Liver (tissue), 10 donors: ENCODE measurements at places on chromosomes 16 and 17.
A peak's percentile ranks its signal among the peaks of the same experiment; 100 is the strongest.

DNA sequence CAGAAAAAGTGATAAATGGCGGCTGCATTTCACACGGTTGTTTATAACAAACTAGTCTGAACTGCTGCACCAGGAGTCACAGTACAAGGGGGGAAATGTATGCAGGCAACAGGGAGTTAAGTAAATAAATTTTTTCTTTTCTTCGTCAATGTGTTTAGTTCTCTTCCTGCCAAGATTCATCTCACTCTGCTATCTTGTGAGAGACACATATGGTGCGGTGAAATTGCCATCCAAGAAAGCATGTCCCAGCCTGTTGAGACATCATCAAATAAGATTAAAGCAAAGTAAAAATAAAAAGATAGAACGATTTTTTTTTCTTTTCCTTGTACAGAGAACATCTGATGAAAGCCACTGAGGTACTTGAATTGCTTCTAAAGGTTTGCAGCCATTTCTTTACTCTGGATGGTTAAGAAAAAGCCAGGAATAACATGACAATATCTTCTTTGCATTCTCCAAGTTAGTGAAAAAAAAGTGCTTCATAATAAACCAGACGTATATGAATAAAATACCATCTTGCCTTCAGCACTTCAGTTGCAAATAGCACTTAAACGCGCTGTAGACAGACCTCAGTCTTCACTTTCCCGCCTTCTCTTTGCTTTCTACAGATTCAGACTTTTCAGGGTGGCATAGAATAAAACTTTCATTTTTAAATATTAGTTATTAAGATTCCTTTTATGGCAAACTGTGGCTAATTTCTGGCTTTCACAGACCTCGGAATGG, 506.2 kb upstream of the ZFHX3 start:
- no peak overlapping the region for H3K27ac ChIP-seq
- no peak overlapping the region for H3K4me3 ChIP-seq
- no peaks in the 10 kb centered on the region for H3K36me3 ChIP-seq
- H3K27me3 ChIP-seq: no peaks in the 10 kb centered on the region
- no peak for DNase-seq

DNA sequence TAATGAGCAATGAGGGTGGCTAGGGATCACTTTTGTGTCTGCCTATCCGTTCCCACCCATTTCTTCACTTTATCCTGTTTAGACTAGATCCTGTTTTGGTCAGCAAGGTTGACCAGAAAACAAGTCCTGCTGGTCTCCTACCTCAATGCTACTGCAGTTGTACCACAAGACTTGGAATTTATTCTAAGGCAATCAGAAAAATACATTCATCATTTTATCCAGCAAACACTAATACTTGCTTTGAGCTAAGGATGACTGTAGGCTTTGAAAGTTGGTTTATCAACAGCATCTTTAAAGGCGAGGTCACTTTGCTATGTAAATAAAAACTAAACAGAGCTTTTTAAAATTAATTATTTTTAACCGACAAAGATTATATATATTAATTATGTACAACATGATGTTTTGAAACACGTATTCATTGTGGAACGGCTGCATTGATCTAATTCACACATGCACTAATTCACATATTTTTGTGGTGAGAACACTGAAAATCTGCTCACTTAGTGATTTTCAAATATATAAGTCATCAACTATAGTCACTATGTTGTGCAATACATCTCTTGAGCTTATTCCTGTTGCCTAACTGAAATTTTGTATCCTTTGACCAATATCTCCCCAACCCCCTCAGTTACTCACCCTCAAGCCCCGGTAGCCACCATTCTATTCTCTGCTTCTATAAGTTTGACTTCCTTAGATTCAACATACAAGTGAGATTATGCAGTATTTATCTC, 125.9 kb upstream of the HS3ST3A1 start:
- no peaks in the 10 kb centered on the region for H3K36me3 ChIP-seq
- H3K4me1 ChIP-seq: no peaks in the 10 kb centered on the region
- no peaks in the 10 kb centered on the region for H3K27me3 ChIP-seq
- DNase-seq: no peak
- H3K4me3 ChIP-seq: no peak overlapping the region

DNA sequence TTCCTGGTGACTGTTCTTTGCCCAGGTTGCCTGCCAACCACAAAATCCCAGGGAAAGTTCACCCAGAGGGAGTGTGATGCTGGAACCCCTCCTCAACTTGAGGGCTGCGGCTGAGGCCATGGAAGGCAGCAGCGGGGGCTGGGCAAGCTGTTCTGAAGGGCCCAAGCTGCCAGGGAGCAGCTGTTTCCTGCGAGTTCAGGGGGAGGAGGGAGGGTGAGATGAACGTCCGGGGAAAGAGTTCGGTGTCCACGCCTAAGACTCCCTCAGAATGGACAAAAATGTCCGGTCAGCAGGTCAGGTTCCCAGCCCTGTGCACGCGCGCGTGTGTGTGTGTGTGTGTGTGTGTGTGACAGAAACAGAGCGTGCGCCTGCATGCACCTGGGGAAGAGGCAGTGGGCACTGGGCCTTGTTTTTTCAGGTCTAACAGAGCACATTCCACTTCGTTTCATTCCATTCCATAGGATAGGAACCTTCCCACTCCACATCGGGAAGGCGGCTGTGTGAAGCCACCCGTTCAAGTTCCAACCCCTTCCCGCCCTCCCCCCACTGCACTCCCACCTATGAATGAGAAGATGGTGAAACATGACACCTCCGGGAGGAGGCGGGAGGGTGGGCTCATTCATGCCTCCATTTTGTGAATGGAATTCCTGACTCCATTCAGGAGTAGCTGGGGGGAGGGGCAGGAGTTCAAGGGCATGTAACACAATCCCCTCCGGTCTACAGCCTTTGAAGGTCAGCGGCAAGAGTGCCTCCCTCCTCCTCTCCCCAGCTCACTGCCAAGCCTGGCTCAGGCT, 15.7 kb downstream of the ETV4 start:
- H3K4me1 ChIP-seq: peaks cover 2% of the 10 kb centered on the region
- no peaks in the 10 kb centered on the region for H3K27me3 ChIP-seq
- H3K4me3 ChIP-seq: no peak overlapping the region
- H3K36me3 ChIP-seq: peaks cover 9% of the 10 kb centered on the region
- H3K27ac ChIP-seq: peak overlapping the region; percentile 6

GRCh38 chr17:64653325-64653984, 8.7 kb downstream of the SMURF2 start:
- DNase-seq: no peak
- H3K4me1 ChIP-seq: peaks cover 3% of the 10 kb centered on the region

GRCh38 chr17:68306819-68307218, 15.5 kb downstream of the ARSG start:
- H3K27me3 ChIP-seq: no peaks in the 10 kb centered on the region
- no peak overlapping the region for H3K4me3 ChIP-seq
- no peak overlapping the region for H3K27ac ChIP-seq
- H3K4me1 ChIP-seq: no peaks in the 10 kb centered on the region
- H3K36me3 ChIP-seq: no peaks in the 10 kb centered on the region

DNA sequence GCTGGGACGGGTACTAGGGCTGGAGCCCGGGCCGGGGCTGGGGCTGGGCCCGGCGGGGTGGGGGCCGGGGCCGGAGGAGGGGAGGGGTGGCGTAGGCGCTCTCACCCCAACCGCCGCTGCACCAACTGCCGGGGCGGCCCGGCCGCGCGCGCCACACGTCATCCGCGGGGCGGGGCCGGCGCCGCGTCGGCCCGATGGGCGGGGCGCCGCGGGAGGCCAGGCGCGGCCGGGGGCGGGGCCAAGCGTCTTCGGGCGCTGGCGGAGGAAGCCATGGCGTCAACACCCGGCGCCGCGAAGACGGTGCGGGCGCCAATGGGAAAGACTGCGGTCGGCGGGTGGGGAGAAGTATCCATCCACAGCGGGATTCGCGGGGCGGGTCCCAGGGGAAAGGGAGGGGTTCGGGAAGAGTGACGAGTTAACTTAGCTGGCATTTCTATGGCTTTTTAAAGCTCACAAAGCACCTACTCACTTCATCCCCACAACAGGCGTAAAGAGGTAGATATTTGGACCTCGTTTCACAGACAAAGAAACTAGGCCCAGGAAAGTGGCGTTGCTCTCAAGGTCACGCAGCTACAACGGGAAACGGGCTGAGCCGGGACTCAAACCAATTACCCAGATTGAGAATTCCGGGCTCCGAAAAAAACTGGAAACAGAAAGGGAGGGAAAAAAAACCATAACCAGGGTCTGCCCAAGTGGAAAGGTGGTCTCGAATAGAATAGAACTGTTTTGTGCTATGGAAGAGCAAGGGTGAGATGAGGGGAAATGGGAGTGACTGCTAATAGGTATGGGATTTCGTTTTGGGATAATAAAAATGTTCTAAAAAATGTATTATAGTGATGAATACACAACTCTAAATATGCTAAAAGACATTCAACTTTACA, at the start of gene SPAG9:
Gene SPAG9, minus strand, starts transcription at position 130 of the 881 bp plus-strand sequence. CDS start 212 bp downstream, outside the sequence.
- H3K36me3 ChIP-seq: no peaks in the 10 kb centered on the region
- H3K27me3 ChIP-seq: no peaks in the 10 kb centered on the region
- peak; percentile 91 for DNase-seq
- peaks cover 40% of the 10 kb centered on the region for H3K4me1 ChIP-seq
- H3K4me3 ChIP-seq: peak within 1 kb of the TSS; percentile 74

- H3K27ac ChIP-seq: no peak overlapping the region
- no peaks in the 10 kb centered on the region for H3K27me3 ChIP-seq
- H3K36me3 ChIP-seq: no peaks in the 10 kb centered on the region
Observed at GRCh38 chr16:68276223-68276622, 11.9 kb downstream of the SLC7A6 start.

DNA sequence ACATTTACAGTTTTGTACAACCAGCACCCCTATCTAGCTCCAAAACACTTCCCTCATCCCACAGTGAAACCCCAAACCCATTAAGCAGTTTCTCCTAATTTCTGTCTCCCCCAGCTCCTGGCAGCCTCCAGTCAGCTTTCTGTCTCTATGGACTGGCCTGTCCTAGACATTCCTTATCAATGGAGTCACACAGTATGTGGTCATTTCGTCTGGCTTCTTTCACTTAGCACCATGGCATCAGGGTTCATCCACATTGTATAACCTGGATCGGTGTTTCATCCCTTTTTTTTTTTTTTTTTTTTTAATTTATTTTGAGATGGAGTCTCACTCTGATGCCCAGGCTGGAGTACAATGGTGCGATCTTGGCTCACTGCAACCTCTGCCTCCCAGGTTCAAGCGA, 68.5 kb downstream of the ZDHHC7 start:
- H3K4me3 ChIP-seq: no peak overlapping the region
- H3K27ac ChIP-seq: no peak overlapping the region
- H3K36me3 ChIP-seq: no peaks in the 10 kb centered on the region

GRCh38 chr16:2469399-2470233, 1.5 kb upstream of the NTN3 start:
- H3K27me3 ChIP-seq: no peaks in the 10 kb centered on the region
- no peak overlapping the region for H3K27ac ChIP-seq
- DNase-seq: no peak

- no peak overlapping the region for H3K27ac ChIP-seq
- DNase-seq: no peak
- H3K36me3 ChIP-seq: no peaks in the 10 kb centered on the region
- H3K4me3 ChIP-seq: no peak overlapping the region
- H3K4me1 ChIP-seq: no peaks in the 10 kb centered on the region
Observed at GRCh38 chr16:88434746-88435145, 18.3 kb upstream of the ZFPM1 start.

DNA sequence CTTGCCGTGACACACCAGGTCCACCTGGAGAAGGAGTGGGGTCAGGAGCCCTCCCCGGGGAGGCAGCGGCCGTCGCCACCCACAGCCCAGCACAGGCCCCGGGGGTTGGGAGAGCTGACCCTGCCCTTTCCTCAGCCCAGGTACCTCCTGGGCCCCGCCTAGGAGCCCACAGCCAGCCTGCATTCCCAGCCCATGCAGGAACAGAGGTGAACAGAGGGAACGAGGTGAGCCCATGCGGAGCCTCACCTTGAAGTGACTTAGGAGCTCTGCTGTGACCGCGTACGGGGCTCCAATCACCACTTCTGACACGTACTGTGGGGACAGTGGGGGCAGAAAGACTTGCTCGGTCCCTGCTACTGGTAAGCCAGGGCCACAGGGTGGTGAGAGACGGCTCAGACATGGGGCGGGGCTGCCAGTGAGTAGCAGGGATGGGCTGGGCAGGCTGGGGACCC, 3.4 kb downstream of the NPB start:
- H3K27ac ChIP-seq: no peak overlapping the region
- H3K27me3 ChIP-seq: no peaks in the 10 kb centered on the region
- H3K4me3 ChIP-seq: no peak overlapping the region

GRCh38 chr17:15285466-15285865, 20.3 kb upstream of the PMP22 start:
- H3K36me3 ChIP-seq: no peaks in the 10 kb centered on the region
- no peak overlapping the region for H3K4me3 ChIP-seq
- no peaks in the 10 kb centered on the region for H3K4me1 ChIP-seq
- no peaks in the 10 kb centered on the region for H3K27me3 ChIP-seq
- H3K27ac ChIP-seq: no peak overlapping the region

DNA sequence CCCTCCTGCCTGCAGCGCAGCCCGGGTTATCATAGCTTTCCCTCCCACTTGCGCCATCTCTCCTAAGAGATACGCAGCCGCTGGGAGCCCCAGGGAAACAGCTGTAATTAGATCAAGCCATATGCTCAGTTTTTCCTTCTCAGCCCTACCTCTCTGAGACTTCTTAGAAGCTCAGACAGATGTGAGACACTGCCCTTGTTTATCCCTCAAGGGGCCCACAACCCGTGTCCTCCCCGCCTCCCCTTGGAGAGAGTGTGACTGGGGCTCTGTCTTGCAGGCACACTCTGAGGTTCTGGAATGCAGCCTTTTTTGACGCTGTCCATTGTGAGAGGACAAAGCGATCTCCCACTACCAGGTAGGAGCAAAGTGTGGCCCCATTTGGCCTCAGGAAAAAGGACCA, 31.2 kb downstream of the CIBAR2 start:
- no peaks in the 10 kb centered on the region for H3K4me1 ChIP-seq
- peaks cover 12% of the 10 kb centered on the region for H3K36me3 ChIP-seq
- no peak overlapping the region for H3K4me3 ChIP-seq
- DNase-seq: no peak
- no peaks in the 10 kb centered on the region for H3K27me3 ChIP-seq

- peak; percentile 78 for DNase-seq
- H3K36me3 ChIP-seq: no peaks in the 10 kb centered on the region
- H3K27me3 ChIP-seq: no peaks in the 10 kb centered on the region
- peaks cover 12% of the 10 kb centered on the region for H3K4me1 ChIP-seq
- H3K27ac ChIP-seq: no peak within 1 kb of the TSS
Observed at GRCh38 chr17:83079352-83079747, at the start of gene METRNL. METRNL (plus strand) TSS chr17:83079609; CDS start chr17:83079816, 207 bp downstream.

- DNase-seq: no peak
- peaks cover 3% of the 10 kb centered on the region for H3K27me3 ChIP-seq
- H3K36me3 ChIP-seq: no peaks in the 10 kb centered on the region
- H3K27ac ChIP-seq: no peak overlapping the region
- H3K4me1 ChIP-seq: no peaks in the 10 kb centered on the region
- H3K4me3 ChIP-seq: no peak overlapping the region
Observed at GRCh38 chr16:77359065-77359502, 75.8 kb downstream of the ADAMTS18 start.
